ENCODE measurements at places on chromosomes 2 and 18.

- peak; percentile 76 for DNase-seq
These were observed 1.6 kb downstream of the ZNF516 start for GRCh38 chr18:76493213-76494161.

- no peak for DNase-seq
These were observed 145.0 kb downstream of the PID1 start for GRCh38 chr2:229126066-229126465.

DNA sequence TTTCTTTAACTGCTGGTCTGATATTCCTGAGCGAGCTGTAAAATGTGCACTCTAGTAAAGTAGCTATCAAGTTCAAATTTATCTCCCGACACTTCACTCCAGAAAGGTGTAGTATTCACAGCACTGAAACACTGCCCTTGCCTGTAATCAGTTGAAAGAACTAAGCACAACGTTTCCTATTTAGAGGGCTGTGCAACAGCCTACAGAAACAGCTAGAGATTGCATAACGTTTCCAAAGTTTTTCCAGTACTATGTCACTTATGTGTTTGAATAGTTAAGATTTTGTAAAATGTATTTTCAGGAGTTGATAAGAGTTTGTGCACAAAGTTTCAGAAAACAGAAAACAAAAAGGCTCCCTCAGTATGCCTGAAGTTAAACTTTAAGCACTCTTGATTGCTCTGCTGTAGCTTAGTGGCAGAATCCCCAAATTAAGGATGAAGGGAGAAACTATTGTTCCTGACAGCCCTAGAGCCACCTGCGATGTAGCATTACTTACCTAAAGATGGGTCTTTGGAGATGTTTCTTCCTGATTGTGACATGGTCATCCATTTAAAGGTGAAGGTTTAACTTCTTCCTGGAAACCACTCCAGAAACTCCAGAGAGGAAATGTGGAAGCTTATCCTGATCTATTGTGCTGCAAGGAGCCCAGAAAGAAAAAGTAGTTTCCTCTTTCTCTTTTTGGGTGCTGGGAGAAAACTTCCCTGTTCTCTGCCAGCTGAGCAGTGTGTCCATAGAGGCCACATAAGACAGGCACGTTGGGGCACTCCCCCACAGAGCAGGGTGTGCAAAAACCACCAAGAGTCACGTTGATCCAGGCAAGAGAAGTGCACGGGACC lies 536 bp downstream of the PDE1A start:
- no peak for DNase-seq

- DNase-seq = peak; percentile 81
These were observed 64.9 kb downstream of the SPRED2 start for GRCh38 chr2:65367524-65367923.

DNA sequence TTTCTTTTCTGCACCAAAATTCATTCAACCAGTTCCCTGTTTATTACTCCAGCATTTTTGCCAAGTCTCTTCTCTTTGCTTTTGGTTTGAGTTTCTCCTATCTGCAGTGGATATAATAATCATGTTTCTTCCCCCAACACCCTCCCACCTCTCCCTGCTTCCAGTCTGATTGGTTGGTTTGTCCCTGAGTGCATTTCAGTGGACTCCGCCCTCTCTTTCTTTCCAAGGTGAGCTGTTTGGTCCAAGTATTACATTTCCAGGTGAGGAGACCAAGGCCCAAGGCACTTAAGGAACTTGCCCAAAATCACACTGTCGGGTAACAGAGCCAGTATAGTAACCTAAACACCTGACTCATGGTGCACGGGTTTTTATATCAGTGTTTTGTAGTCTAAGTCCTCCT lies 17.7 kb downstream of the MRO start:
- DNase-seq = no peak

GRCh38 chr2:84201158-84201557 lies 257.9 kb downstream of the SUCLG1 start:
- no peak for DNase-seq

DNA sequence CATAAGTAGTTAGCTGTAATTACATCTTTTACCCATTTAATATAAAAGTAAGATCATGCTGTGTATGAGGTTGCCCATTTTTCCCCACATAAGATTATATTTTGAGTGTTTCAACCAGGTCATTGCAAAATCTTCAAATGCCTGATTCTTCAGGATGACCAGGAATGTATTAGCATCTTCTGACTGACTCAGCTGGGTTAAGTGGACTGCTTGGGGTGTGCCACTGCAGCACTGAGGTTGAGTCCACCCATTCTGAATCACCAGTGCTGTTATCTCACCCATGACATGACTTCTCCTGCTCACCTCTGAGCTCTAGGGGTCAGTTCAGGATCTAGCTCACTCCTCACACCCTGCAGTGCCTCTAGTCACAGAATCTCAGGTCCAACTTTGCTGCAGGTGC lies 576.7 kb upstream of the ZEB2 start:
- DNase-seq = no peak

GRCh38 chr2:183253441-183254130 lies 129.3 kb downstream of the NUP35 start:
- no peak for DNase-seq

- peak; percentile 89 for DNase-seq
These were observed 99.1 kb upstream of the NEUROD1 start for GRCh38 chr2:181779288-181780021.

DNA sequence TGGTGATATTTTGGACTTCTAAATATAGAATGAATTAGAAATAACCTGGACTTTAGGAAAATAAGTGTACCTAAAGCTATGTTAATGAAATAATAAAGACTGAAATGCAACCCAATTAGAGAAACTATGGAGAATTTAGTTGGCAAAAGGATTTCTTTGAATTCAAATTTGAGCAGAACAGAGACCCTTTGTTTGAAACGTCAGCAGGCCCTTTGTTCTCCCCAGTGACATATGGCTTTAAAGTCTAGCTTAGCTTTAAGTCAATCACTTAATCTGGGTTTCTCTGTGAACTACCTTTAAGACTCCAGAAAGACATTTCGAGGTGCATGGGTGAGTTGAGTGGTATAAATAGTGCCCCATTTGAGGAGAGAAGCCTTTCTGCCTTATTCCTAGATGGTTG lies 130.5 kb upstream of the CREB1 start:
- no peak for DNase-seq
